ENCODE measurements at places on chromosomes 7 and 10.

DNA sequence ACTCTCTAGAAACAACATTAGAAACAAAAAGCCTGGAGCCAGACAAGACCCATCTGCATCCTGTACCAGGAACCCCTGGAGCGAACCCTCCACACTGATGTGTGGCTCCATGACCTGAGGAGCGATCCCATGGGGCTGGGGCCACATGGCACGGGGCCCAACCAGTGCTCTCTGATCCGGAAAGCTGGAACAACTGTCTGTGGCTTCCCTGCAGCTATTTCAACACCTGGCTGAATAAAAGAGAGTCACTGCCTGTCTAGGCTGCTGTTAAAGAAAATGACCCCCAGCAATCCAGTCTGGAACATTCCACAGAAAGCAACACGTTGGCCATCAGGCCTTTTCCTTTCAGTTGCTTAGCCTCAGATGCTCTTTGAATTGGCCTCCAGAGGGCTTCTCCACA is 20.9 kb downstream of the UROS start:
- no peak for DNase-seq

- no peak for DNase-seq
Measured at GRCh38 chr10:70915806-70916205, 27.4 kb upstream of the PCBD1 start.

- DNase-seq = no peak
Measured at GRCh38 chr7:70573696-70574095, 558.2 kb upstream of the GALNT17 start.

- no peak for DNase-seq
Measured at GRCh38 chr7:123727071-123727837, 21.5 kb downstream of the WASL start.

GRCh38 chr7:46725136-46725535 is 804.1 kb upstream of the IGFBP3 start:
- no peak for DNase-seq

- no peak for DNase-seq
Measured at GRCh38 chr7:81767926-81768325, 1.9 kb downstream of the HGF start.

- no peak for DNase-seq
Measured at GRCh38 chr10:46550076-46550790, 6.2 kb downstream of the GPRIN2 start.

DNA sequence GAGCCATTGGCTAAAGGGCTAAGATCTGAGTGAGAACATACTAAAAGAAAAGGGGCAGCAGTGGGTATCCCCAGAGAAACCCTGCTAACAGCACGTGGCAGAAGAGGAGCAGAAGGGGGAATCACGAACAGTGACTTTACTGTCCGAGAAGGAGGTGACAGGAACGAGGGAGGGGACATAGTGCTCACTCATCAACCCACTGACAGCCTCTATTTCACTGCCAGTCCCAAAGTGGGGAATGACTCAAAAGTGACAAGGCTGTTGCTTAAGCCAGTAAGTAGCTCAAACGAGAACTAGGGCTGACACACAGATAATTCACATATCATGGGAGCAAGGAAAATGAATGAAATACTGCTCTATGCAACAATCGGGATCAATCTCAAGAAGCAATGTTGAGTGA is 92.7 kb downstream of the RSU1 start:
- no peak for DNase-seq
